ENCODE measurements at places on chromosomes 6 and 20.

- no peak for DNase-seq
Measured at GRCh38 chr6:50539447-50539846, 173.9 kb upstream of the TFAP2D start.

DNA sequence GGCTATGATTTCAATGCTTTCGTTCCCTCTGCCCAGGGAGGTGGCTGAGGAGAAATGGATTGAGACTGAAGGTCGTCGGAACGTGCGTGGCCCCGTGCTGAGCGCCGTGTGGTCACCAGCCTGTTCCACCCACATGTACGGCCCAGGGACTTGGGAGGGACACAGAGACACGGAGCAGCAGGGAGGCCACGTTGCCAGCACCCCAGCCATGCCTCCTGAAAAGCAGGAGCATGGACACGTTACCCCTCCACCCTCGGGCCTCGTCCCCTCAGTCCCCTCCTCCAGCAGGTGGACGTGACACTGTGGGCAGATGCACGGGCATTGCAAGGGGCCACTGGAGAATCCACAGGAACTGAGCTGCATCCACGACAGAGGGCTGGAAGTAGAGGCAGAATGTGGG lies 133.1 kb upstream of the CST7 start:
- no peak for DNase-seq

- DNase-seq = no peak
Measured at GRCh38 chr6:90643381-90643780, 56.5 kb upstream of the MAP3K7 start.

- no peak for DNase-seq
Measured at GRCh38 chr6:18431581-18431980, 44.4 kb downstream of the RNF144B start.

DNA sequence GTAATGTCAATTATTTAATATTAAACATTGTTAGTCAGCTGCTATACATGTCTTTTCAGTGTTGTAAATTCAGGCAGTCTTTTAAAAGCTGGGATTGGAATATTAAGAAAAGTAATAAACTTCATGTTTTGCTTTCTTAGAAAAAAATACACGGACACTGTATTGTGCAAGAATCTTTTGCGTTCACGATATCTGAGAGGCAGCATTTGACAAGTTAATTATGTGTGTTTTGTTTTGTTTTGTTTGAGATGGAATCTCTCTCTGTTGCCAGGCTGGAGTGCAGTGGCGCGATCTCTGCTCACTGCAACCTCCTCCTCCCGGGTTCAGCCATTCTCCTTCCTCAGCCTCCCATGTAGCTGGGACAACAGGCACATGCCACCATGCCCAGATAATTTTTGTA lies 1661.3 kb downstream of the HACE1 start:
- no peak for DNase-seq

GRCh38 chr6:100203400-100203799 lies 209.4 kb upstream of the MCHR2 start:
- DNase-seq = no peak
